ENCODE measurements at places on chromosomes 4 and X. TPM values are rescaled to one million over a fixed set of nuclear protein-coding genes. Genes with fewer than 3 reads are reported as not detected.

- no peak for DNase-seq
Measured at GRCh38 chr4:71830497-71831190, 46.8 kb upstream of the GC start.

- no peak for DNase-seq
Measured at GRCh38 chr4:147769386-147769785, 37.5 kb downstream of the ARHGAP10 start.

DNA sequence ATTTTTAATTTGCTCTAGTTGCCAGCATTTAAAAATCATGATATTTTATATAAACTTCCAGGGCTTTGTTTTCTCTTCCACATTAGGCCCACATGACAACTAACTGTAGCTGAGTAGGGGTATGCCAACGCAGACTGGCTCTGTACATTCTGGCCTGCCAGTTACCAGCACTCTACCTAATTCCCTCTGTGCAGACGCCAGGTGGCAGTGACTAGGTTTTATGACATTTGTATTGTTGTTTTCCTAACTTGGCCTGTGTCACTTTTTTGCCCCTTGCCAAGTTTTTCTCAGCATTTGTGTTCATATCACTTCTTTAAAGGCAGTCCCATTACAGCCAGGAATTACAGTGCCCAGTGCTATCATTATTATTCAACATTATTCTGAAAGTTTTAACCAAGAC is 347.5 kb downstream of the NKX6-1 start:
- DNase-seq = no peak

GRCh38 chrX:154375156-154375504 is 696 bp upstream of the FLNA start:
- no peak for DNase-seq

HSFX4 gene
- polyA plus RNA-seq = 0.15 TPM

KLHL2 gene
- polyA plus RNA-seq = 15.0 TPM

CC2D2A gene
- polyA plus RNA-seq = 16.4 TPM
